Stimulated activated CD8-positive, alpha-beta memory T cell treated with anti-CD3 and anti-CD28 coated beads, Interleukin-15, amount 100 ng/mL, for 4 hours (primary cell): ENCODE measurements at places on chromosomes 6 and 20.
A peak's percentile ranks its signal among the peaks of the same experiment; 100 is the strongest.

DNA sequence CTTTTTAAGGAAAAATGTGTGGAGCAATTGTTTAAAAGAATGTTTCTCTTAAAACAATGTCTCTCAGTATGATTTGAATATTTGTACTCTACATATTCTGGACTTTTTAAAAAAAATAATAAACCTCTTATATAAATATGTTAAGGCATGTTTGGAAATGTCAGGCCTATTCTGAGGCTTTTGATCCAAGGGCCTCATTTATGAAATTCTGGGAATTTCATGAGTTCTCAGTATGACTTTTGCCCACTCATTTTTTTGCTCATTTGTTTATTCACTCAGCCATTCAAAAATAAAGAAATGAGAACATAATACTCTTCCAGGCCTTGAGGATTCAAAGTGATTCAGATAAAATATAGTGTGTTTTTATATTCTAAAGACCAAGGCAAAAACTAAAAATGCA, 60.4 kb downstream of the DOK5 start:
- no peak for DNase-seq

- DNase-seq, result no peak
Observed at GRCh38 chr6:7463785-7464184, 74.2 kb downstream of the RIOK1 start.

GRCh38 chr6:53465732-53466131, 79.2 kb downstream of the GCLC start:
- DNase-seq, result no peak

DNA sequence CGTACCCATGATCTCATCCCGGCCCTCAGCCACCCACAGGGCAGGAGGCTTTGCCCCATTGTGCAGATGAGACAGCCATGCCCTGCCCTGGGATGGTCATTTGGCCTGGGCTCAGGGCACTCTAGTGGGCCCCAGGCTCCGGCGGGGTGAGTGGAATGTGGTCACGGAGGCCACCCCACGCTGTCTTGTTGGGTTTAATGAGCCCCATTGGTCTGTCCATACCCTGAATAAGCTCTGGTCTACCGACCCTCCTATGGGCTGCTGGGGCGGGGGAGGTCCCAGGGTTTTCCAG, 50.6 kb downstream of the FGD2 start:
- DNase-seq, result no peak

DNA sequence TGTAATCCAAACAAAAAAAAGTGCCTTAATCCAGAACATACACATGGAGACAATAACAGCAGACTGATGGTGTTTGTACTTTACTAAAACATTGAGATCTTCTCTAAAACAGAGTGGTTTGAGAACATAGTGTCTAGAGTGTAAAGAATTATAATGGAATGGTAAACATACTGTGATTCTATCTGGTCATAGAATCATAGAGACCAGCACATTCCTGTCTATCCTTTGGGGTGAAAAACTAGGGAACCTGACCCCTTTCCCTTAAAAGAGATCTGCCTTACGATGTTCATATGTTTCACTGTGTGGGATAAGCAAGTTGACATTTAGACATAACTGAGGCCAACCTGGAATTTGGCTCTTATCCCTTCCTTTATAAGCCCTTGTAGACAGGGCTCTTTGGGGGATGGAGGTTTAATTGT, 55.7 kb downstream of the TRMT11 start:
- no peak for DNase-seq

DNA sequence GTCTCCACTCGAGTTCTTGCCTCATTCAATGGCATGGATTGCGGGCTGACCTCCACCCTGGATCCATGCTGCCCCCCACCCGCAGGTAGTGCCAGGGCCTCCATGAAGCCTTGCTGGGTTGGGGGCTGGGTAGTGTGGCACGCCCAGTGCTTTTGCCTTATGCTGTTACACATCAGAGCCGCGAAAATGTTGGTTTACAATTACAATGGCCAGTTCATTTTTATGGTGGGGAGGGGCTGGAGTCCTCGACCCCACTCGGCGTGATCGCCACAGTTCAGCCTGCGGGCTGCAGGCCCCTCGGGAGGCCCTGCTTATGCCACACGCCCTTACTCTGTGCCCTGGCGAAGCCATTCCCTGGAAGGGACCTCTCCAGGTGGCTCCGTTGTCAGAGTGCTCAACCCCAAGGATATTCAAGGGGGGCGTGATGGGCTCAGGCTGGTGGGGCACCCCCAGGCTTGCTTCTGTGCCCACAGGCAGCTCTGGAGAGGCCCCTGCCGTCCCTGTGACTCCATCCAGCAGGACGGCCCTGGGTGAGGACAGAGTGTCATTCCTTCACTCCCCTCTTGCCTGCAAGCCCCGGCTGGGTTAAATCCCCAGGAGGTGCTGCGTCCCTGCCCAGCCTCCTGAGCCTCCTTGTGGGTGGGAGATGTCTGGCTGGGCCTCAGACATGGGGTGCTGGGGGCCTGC, 14.8 kb downstream of the ITPA start:
- DNase-seq, result no peak

- DNase-seq, result no peak
Observed at GRCh38 chr6:144349690-144350527, 64.8 kb downstream of the UTRN start.

DNA sequence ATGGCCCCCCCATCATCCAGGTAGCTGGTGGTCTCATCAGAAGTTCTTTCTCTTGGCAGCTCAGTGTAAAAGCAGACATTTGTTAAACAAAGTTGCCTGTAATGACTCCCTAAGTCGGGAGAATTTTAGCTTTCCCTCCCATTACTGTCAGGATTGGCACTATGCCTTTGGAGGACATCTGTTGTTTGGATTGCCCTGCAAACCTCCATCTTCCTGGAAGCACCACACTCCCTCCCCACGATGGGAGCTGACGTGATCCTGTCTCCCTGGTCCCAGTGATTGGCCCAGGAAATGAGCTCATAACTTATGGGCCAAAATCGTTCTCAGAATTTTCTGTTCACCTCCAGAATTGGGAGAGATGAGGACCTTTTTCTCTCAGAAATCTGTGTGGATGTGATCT, 42.6 kb upstream of the CNR1 start:
- DNase-seq, result no peak

- peak; percentile 17 for DNase-seq
Observed at GRCh38 chr6:38493931-38494547, 145.7 kb downstream of the BTBD9 start.

DNA sequence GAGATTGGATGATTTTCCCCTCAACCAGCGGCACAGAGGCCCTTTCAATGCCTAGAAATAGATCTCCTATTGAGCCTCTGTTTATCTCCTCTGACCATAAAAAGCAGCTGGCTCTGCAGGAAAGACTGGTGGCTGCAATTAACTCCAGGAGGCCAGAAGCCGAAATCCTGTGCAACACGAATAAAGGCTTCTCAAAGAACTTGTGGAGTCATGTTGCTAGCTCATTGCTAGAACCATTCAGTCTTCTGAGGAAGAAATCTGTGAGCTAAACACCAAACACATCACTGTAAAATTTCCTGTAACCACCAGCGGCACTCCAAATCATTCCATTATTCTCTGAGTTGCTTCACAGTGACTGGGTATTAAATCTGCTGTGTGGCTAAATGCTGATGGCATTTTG, 49.1 kb upstream of the TPD52L1 start:
- no peak for DNase-seq

DNA sequence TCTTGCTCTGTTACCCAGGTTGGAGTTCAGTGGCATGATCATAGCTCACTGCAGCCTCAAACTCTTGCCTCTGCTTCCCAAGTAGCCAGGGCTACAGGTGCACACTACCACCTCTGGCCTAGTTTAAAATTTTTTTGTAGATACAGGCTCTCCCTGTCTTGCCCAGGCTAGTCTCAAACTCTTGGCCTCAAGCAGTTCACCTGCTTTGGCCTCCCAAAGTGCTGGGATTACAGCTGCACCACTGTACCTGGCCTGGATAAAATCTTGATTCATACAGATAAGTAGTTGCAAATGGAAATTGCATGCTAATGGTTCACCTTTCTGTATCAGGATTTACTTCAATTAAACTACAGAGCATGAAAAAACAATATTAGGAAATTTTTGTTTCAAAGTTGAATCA, 4.2 kb downstream of the CD2AP start:
- no peak for DNase-seq

DNA sequence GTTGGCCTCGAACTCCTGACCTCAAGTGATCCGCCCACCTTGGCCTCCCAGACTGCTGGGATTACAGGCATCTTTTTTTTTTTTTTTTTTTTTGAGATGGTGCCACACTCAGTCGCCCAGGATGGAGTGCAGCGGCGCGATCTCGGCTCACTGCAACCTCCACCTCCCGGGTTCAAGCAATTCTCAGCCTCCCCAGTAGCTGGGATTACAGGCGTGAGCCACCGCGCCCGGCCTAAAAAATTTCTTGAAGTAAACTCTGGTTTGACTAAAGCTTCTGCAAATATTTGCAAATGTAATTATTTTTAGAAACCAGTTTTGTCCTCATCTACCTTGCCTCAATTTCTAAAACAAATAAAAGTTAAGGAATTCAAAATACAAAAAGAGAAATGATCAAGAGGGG, 1.2 kb downstream of the IBTK start:
- DNase-seq, result no peak

DNA sequence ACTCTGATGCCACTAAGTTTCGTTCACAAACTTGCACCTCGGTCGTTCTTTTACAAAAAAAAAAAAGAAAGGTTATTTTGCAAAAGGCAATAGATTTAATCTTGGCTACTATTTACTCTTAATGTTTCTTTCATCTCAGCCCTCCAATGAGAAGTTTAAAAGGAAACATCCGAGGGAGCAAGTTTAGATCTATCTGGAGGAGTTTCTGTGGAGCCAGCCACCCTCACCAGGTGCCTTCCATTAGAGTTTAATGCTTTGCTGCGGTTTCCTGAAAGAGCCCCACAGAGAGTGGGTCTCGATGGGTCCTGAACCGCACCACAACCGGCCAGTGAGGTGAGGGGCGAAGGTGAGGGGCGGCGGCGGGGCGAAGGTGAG, 632 bp downstream of the PRKN start:
- DNase-seq, result no peak

DNA sequence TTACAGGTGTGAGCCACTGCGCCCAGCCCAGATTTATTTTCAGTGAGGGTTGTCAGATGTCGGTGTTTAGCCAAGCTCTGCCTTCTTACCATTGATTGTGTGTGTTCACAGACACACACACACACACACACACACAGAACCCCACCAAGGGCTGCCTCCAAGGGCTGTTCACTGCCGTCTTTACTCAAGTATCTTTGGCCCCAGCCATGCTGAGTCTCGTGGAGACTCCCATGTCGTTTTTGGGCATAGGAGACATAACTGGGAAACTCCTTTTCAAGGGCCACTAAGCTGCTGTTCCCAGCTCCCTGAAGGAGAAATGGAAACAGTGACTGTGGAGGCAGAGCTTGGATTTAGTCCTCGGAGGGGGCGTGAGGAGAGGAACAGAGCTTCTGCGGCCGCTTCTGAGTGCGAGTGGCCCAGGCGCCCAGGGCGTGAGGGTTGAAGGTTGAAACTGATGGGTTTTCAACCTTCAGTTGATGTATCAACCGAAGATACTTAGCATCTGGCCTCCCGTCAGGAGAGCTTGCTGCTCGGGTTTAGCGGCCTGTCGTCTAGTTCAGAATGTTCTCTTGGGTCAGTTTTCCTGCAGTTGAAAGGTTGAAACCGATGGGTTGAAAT, 243.6 kb downstream of the TTLL2 start:
- DNase-seq, result no peak

GRCh38 chr20:23488470-23488869, 2.4 kb upstream of the CST8 start:
- DNase-seq, result no peak

DNA sequence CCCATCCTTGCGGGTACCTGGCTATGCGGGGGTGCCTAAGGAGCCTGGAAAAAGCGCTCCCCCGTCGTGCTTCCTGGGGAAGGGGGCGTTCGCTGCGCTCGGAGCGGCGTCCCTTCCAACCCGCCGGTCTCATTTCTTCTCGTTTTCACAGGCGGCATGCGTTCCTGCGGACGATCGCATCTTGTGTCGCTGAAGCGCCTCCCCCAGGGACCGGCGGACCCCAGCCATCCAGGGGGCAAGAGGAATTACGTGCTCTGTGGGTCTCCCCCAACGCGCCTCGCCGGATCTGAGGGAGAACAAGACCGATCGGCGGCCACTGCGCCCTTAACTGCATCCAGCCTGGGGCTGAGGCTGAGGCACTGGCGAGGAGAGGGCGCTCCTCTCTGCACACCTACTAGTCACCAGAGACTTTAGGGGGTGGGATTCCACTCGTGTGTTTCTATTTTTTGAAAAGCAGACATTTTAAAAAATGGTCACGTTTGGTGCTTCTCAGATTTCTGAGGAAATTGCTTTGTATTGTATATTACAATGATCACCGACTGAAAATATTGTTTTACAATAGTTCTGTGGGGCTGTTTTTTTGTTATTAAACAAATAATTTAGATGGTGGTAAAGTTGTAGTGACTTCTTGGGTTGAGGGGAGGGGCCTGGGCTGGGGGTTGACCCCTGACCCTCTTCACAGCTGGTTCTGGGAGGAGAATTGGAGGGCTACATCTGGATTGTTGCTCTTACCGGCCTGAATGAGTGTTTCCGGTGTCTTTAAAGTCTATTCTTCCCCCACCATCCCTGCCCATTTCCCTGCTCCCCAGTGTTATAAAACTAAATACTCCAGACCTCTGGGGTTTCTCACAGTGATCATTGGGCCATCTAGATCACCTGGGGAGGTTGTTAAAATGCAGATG, 1.1 kb downstream of the ID1 start:
- DNase-seq, result no peak

GRCh38 chr6:28816909-28817807, 106.6 kb downstream of the TRIM27 start:
- no peak for DNase-seq

- DNase-seq, result no peak
Observed at GRCh38 chr6:5563086-5563485, 301.8 kb downstream of the FARS2 start.

DNA sequence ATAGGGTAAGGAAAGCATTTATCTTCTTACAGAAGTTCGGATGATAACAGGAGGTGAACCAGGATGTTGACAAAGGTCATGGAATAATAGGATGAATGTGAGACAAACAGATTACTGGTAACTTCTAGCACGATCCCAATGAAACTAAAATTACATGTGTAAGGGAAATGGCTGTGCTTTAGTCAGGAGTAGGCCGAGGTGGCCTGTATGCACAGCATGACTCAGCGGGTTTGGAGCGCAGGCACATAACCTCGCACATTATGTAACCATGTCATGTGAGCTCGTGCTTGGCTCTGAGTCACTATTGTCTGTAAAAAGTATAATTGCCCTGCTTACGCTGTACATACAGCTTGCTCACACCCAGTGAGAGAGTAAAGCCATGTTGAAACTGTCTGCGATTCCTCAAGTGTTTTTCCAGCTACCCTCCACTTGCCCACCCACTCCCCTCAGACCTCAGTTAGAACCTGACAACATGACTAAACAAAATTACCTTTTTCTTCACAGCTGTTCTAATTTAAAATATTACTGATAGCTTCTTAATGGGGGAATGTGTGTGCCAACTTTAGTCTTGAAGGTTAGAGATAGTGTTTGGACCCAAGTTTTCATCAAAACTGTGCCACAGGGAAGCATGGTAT, 8.2 kb downstream of the CYB5R4 start:
- DNase-seq, result no peak

DNA sequence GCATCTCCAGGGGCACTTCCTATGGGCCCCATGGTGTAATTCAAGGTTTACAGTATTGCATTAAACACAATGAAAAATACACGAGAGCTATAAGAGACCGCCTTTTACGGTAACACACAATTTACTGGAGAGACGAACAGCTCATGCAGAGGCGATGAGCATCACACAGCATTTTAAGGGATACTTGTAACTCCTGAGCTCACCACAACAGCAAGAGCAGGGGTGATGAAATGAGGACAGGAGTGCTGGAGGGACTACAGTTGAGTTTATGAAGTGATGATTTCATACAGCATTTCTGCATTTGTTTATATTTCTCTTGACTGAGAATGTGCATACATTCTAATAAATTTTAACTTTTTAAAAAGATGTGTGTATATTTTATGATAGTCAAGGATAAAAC, 113.9 kb downstream of the WDR27 start:
- DNase-seq, result no peak
